Stimulated activated CD8-positive, alpha-beta memory T cell treated with anti-CD3 and anti-CD28 coated beads, Interleukin-4, amount 100 ng/mL, for 1 hour (primary cell): ENCODE measurements at places on chromosomes 2 and 18.
A peak's percentile ranks its signal among the peaks of the same experiment; 100 is the strongest.

DNA sequence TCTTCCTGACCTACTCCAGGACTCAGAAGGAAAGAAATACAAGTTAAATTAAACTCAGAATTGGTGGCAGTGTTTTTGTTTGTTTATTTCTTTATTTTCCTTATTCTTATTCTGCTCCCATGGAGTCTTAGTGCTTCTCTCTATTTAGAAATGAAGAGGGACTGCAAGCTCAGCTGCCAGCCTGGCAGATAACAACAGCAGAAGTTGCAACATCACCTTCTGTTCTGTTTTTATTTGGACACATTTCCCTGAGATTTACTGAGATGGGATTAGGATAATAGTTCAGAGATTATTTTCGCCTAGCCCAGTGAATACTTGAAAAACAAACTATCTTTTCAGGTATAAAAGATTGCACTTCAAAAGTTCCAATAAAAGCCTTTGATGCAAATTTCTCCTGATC lies 70.4 kb upstream of the DTNA start:
- no peak for DNase-seq

DNA sequence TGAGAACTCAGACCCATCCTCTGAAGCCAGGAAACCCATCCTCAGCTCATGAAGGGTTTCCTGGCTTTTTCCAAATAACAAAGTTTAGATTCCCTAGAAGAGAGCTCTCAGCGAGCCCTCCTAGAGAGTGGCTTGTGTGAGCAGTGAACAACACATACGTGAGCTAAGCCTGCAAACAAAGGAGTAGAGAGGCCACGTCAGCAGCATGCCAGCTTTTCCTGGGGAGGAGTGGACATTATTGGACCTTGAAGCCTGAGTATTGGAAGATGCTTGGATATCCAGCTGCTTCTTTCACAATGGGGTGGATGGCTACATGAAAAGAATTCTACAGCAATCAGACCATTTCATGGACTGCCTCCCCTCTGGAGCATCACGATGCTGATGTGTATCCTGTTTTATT lies 21.1 kb downstream of the KIF5C start:
- no peak for DNase-seq

GRCh38 chr2:172607379-172607928 lies 51.6 kb downstream of the PDK1 start:
- DNase-seq, result no peak

- DNase-seq, result no peak
These were observed 300.8 kb downstream of the CNTNAP5 start for GRCh38 chr2:124325667-124326440.

GRCh38 chr2:33498291-33498956 lies 22.0 kb downstream of the RASGRP3 start:
- no peak for DNase-seq

- DNase-seq, result no peak
These were observed 213.9 kb downstream of the SH3RF3 start for GRCh38 chr2:109342930-109343329.

DNA sequence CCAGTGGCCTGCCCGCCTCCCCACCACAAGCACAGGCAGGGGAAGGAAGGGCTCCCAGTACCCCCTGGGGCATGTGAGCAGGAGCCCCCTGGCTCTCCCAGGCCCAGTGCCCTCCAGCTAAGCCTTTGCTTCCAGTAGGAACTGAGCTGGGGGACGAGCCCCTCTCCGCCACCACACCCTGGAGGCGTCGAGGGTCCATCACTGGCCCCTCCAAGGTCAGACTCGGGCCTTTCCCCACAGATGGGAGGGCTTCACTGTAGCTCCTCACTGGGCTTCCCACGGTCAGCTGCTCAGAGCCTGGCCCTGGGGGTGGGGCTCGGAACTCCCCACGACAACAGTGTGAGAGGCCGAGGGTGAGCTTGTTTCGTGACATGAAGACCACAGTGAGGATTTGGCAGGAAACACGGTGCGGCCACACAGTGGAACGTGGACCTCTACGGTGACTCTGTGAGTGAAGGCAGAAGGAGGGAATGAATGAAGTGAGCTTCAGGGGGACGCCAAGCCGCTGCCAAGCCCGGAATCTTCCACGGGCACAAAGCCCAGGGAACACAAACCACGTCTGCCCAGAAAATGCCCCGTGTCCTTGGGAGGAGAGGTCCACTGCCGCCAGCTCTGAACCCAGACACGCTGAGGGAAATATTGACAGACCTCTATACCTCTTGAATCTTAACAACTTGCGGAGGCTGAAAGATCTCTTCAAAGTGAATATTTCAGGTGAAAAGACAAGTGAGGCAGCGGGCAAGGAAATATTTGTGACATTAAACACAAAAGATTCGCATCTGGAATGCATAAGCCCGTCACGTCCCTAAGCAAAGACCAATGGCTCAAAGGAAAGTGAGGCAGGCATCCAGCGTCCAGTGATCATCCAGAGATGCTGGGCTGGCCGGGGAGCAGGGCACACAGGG lies 144.8 kb upstream of the GPC1 start:
- no peak for DNase-seq

DNA sequence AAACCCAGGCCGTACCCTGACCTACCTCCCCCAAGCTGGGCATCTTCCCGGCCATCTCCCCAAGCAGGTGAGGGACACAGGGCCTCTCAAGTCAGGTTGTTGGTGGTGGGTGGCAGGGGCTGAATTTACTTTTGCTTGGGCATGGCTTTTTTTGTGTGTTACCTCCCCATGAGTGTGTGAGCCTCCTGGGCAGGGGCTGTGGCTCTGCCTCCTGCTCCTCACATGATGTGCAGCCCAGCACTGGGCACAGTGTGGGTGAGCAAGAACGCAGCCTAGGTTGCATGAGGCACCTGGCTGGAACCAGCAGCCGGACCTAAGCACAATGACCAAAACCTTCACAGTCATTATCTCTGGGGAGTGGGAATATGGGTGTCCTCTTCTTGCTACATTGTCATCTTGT lies 22.3 kb downstream of the CELF4 start:
- no peak for DNase-seq

DNA sequence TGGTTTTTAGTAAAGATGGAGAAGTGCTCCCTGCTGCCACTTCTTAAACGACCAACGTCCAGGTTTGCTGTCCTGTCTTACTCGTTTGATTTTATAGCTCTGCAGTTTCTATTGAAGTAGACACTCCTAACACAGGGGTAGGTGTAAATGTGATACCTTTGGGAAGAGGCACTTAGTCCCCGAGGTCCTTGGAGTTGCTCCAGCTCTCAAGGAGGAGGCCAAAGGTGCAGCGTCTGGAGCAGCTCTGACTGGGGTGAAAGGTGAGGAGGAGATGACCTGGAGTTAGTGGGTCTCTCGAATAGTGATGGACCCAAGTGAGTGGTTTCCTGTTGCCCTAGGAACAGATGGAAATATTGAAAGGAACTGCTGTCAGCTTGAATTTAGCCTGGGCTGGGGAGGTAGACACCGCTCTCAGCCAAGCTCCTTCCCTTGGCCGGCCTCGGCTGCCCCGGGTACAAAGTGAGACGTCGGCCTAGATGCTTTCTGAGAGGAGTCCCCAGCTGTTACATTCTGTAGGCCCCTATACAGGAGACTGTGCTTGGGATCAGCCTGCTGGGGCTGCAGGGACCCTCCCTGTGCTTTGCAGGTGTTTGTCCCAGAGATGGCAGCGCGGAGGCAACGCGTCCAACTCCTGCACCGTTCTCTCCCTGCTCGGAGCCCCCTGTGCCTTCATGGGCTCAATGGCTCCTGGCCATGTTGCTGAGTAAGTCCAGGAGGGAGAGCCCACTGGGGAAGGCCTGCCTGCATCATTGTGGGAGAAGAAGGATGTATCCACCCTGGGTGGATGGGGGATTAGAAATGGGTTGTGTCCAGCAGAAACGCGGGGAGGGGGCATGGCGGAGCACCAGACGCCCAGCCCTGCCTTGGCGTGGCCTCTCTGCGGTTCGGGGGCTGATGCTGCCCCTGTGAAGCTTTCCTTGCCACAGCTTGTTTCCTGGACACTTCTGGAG lies 5.4 kb downstream of the KHK start:
- DNase-seq, result no peak

DNA sequence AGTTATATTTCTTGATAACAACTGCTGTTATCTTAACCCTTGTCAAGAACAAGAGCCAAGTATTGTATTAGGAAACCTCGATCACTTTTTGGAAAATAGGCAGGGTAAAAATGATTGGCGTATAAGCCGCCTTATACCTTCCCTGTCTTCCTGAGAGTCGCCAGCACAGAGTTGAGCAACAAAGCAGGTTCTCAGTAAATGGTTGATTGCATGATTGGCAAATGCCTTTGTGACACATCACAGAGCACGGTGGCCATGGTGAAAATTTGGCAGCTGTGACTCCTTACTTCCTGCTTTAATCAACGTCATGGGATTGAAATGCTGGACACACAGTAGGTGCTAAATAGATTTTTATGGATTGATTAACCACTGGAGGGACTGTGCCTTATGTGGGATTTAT lies 3.9 kb upstream of the KLHL29 start:
- DNase-seq, result no peak

- DNase-seq, result no peak
These were observed 281.7 kb upstream of the CCDC68 start for GRCh38 chr18:55240978-55241377.

- no peak for DNase-seq
These were observed 48.5 kb downstream of the SOCS6 start for GRCh38 chr18:70337139-70337972.

DNA sequence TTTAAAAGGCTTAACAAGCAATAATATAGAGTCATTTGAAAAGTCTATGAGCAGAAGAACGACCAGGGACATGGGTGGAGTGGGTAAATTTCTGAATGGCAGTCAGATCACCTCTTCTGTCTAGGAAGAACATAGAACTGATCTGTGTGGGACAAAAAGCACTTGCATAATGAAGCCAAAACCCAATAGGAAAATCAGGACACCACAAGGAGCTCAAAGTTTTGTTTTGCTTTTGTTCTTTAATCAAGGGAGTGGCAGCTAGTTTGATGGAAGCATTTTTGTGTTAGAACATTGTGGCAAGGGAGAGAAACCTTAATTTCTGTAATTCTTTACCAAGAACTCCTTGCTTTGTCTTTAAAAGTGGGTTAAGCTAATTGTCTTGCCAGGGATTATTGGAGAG lies 240.2 kb upstream of the TANK start:
- DNase-seq, result no peak

- no peak for DNase-seq
These were observed 41.3 kb downstream of the TTC39C start for GRCh38 chr18:24055878-24056277.

DNA sequence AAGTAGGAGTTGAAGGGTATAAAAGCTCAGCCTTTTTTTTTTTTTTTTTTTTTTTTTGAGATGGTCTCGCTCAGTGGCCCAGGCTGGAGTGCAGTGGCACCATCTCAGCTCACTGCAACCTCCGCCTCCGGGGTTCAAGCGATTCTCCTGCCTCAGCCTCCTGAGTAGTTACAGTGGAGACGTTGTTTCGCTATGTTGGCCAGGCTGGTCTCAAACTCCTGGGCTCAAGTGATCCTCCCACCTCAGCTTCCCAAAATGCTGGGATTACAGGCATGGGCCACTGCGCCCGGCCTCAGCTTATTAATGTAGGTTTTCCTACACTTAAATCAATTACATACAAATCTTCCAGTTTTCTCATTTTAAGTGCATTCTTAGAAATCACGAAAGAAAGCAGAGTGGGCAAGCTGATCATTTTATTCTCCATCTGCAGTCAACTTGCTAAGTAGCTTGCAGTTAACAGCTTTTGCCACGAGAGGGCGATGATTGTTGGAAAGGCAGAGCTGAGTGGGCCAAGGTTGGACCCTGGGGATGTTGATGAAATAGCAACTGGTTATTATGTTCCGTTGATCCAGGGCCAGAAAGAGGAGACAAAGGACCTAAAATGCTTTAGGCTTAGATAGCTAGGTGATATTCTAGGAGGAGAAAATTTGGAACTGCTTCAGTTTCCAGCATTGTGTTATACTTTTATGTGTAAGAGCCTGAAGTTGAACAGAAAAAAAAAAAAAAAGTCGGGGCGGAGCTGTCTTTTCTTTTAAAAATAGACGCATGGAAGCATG lies 234.4 kb upstream of the EPAS1 start:
- peak; percentile 35 for DNase-seq

DNA sequence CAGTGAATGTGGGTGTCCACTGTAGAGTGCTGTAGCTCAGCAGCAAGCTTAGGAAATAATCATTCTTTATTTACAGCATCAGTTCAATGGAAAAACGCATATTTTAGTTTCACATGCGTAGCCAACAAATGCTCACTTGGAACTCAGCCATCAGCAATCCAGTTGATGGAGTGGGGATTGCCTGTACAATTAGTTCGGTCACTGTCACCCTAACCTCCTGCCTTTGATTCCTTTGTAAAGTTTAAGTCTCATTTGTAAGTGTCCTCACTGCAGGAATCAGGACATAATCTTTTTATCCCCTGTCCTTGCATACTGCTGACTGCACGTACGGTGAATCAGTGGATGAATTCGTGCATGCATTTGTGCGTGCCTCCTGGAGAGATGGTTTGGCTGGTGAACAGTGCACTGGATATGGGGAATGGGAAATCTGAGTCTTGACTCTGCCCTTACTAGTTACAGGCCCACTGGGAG lies 55.9 kb downstream of the RAB31 start:
- no peak for DNase-seq

- DNase-seq, result no peak
These were observed 459.4 kb upstream of the UBE2E3 start for GRCh38 chr2:180520921-180521581.

DNA sequence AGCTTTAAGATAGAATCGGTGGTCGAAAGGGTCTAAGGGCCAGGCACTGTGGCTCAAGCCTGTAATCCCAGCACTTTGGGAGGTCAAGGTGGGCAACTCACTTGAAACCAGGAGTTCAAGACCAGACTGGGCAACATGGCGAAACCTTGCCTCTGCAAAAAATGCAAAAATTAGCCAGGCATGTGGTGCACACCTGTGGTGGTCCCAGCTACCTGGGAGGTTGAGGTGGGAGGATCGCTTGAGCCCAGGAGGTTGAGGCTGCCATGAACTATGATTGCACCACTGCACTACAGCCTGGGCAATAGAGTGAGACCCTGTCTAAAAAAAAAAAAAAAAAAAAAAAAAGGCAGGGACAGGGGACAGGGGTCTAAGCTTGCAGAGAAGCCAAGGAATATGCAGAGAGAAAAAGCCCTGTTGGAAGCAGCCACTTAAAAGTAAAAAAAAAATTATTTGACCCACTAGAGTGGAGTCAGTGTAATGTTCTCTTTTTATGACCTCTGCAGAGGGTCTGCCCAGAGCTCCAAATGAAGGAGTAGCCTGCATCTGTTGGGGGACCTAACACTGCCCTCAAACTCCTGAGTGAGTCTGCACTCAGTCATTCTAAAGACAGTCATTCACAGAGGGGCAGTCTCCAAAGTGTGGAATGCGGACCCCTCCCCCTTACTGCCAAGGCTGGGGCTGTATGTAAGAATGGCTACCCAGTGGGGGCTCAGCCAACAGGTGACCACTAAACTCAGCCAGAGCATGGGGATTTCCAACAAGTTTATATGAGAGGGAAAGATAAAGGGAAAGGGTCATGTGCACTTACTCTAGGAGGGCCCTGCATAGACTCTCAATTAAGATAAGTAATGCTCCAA lies 118.5 kb upstream of the CDCA7 start:
- DNase-seq, result no peak
